GM06990 (cell line): ENCODE measurements at places on chromosomes 11 and 22.
A peak's percentile ranks its signal among the peaks of the same experiment; 100 is the strongest.

DNA sequence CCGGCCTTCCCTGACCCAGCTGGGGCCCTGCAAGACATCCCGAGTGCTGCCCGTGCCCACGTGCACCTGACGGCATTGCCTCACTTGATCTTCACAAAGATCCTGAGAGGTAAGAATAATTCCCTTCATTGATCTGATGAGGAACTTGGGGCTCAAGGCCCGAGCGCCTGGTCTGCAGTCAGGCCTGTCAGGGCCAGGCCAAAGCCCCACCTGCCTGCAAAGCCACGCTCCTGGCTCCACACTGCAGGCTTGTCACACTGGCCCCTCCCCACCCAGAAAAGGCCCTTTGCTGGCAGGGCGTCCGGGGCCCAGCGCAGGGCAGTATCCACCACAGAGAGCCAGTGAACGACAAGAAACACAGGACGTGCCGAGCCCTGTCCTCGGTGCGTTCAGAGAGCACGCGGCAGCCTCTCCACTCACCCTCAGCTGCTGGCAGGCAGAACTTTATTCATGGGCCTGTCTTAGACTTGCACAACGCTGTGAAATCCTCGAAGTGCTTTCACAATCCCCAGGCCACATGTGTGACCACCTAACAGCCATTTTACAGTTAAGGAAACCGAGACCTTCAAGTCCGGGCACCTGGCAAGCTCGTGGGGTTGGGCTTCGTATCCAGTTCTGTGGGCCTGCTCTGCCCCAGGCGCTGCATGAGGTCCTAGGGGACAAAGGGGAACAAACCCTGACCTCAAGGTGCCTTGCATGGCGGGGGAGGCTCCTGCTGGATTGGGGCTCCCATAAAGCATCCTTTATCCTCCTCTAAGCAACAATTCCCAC is 14.8 kb downstream of the KIAA0930 start:
- no peak for DNase-seq

DNA sequence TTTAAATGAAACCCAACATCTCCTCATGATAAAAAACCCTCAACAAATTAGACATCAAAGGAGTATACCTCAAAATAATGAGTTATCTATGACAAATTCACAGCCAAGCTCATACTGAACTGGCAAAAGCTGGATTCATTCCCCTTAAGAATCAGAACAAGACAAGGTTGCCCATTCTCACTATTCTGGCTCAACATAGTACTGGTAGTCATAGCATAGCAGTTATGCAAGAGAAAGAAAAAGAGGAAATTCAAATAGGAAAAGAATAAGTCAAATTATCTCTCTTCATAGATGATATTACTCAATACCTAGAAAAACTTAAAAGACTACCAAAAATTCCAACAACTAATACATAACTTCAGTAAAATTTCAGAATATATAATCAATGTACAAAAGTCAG is 29.4 kb upstream of the XKR3 start:
- no peak for DNase-seq

DNA sequence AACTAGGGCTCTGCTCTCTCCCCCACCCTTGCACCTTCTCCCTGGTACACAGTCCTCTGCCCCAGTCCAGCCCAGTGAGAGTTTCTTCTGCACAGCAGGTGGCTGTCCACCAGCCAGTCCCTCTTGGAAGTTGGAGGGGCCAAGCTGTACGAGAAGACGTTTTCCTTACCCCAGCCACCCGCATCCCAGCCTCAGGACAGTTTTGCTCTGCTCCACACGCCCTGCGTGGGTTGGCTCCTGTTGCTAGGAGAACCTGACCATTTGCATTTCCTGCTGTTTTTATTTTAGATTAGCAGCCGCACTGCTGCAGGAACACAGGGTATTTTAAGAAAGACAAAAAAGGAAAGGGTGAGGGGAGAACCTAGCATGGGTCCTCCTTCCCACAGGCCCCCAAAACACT is 17.6 kb upstream of the NRGN start:
- DNase-seq, result no peak

GRCh38 chr11:69860244-69860643 is 41.0 kb upstream of the FGF3 start:
- DNase-seq, result no peak

GRCh38 chr11:27294654-27295053 is 68.4 kb downstream of the CCDC34 start:
- no peak for DNase-seq

GRCh38 chr11:3916962-3917361 is 61.5 kb downstream of the STIM1 start:
- no peak for DNase-seq

DNA sequence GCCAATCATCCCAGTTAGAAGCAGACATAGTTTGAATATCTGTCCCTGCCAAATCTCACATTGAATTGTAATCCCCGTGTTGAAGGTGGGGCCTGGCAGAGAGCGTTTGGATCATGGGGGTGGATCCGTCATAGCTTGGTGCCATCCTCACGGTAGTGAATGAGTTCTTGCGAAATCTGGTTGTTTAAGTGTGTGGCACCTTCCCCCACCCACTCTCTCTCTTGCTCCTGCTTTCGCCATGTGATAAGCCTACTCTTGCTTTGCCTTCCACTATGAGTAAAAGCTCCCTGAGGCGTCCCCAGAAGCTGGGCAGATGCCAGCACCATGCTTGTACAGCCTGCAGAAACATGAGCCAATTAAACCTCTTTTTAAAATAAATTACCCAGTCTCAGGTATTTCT is 5.0 kb upstream of the CCDC81 start:
- no peak for DNase-seq

DNA sequence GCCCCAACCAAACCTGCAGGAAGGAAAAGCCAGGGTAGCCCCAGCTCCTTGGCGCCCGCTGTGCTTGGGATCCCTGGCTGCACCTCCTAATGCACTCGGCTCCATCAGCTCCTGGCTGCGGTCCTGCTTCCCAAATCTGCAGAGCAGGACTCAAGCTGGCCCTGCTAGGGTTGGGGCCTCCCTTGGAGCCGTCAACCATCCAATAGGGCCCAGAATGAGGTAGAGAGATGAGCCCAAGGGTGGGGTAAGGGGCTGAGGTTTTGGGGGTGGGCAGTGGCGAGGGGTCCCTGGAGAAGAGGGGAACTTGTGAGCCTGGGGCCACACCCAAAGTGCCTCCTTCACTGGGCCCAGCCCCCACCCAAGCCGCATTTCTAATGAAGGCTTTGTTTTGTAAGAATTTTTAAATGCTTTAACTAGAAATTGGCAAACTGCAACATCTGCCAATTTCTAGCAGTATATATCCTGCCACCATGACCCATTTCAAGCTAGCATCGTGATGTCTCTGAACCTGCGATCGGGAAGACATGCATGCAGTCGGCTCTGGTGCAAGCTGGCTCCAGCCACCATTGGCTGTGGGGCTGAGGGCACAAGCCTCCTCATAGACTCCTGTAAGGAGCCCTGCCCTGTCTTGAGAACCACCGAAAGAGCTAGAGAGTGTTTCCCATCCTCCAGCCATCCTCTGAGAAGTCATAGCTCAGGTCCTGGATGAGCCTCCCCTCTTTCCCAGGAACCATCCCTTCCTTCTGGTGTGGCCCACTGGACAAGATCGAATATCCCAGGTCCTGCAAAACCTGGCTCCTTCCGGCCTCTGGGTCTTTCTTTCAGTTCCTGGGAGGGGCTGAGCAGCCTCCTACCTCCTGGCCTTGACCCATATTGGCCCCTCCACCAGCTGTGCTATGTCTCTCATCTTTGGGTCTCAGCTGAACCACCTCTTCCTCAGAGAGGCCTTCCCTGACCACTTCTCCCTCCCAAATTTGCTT is 15.5 kb downstream of the C1QTNF6 start:
- no peak for DNase-seq

- DNase-seq, result peak; percentile 53
Measured at GRCh38 chr11:19660076-19660475, 52.6 kb upstream of the NAV2 start.

DNA sequence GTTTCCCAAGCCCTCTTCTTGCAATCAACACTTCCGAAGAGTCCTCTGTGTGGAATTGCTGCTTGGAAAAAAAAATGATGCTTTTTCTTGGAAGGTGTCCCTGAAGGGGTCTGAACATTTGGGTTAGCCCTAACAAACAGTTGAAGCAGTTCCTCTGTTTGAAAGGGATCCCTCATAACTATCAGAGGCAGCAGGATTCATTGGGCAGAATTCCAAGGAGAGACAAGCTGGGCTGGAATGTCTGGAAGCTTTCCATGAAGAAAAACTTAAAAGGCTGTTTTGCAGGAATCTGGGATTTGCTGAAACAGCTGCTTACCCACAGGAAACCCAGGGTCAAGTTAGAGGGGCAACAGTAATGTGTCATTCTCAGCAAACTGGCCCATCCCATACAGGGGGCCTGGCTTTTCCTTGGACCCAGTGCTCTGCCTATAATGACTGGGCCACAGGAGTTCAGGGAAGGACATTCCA is 3.1 kb downstream of the CSNK2A3 start:
- DNase-seq, result no peak

DNA sequence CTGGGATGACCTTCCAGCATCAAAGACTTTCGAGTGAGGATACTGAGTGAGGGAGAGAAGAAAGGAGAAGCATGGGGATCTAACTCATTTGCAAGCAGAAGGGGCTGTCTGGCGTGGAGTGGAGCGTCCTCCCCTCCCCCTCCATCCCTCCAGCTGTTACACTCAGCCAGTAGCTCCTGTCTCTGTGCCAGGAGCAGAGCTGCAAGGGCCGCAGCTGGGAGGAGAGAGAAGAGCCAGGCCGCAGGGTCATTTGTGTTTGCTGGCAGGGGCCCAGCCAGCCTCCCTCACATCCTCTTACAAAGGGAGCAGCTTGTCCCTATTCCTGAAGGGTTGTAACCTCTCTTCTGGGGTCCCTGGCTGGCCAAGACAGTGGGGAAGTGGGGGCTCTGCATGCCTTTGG is 57.9 kb downstream of the NECTIN1 start:
- DNase-seq, result no peak

GRCh38 chr11:81700076-81700475 is 1033.6 kb downstream of the FAM181B start:
- DNase-seq, result no peak

GRCh38 chr22:50269573-50269969 is 609 bp downstream of the MAPK11 start:
- DNase-seq, result no peak

DNA sequence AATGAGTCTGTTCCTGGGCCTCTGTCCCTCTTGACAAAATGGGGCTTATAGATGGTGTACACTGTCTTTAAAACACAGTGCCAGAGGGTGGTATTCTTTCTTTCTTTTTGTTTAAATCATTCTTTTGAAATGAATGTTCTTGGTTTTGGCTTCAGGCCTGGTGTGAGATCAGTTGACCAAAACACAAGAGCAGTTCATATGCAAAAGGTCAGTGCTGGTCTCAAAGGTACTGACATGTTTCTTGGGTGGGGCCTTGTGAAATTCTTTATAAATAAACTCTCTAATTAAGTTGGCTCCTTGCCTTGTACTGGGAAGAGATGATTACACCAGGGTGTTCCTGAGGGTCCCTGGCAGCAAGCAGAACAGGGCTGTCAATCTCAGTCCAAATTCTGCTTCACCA is 110.0 kb downstream of the FBXO7 start:
- DNase-seq, result no peak

DNA sequence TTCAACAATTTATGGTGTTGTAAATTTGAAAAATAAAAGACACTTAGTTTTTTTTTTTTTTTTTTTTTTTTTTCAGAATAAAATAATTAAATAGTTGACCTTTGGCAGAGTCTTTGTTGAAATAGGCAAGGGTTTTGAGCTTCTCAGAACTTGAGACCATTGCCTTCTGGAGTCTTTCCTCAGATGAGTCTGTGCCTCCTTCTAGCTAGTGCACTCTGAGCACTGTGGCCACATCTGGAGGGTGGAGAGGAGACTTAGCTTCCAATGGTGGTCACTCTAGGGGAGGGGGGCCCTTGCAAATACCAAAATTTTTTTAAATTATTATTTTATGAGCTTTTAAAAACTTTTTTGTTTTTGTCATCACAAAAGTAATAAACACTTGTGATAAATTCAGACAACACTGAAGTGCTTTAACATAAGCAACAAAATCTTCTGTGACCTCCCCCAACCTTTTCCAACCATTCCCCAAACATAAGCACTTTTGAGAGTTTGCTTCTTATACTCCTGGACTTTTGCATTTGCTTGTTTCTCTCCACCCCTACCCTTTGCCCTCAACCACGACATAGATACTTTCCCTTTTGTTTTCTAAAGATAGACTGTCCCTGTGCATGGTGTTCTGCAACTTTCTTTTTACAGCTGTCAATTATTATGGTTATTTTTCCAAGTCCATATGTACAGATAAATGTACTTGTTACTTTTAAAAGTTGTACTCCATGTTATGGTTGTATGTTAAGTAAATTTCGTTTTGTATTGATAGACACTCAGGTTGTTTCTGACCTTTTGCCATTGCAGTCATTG is 41.1 kb downstream of the BMAL1 start:
- DNase-seq, result no peak
